ENCODE measurements at places on chromosomes 11 and 22.

DNA sequence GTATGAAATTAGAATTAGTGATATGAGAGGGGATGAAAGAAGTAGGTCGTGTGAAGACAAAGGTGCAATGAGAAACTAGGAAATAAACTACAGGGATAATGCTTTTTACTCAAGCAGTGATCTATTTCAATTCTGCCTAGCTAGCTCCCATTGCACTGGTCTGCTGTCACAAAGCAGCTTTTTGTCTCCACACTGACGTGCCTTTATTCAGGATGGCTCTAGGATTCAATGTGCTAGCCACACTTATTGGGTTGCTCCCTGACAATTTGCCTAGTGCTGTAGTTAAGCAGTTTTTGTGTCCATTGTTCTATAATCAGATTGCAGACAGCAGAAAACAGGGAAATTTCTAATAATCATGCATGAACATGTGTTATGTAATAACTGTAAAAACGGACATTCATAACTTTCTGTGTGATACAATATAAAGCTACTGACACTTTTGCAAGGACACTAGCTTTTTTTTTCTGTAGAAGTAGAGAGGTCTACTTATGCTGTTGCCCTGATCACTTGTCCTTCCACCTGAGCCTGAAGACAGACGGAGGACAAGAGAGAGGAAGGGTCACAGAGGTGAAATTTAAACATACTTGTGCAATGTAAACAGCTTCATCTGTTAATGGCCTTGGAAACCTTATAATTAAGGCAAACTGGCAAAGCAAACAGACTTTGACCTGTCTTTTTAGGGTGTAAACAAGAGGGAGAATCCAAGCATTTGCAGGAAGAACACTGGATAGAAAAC lies 269.6 kb downstream of the LRRC4C start:
- no peak for DNase-seq

DNA sequence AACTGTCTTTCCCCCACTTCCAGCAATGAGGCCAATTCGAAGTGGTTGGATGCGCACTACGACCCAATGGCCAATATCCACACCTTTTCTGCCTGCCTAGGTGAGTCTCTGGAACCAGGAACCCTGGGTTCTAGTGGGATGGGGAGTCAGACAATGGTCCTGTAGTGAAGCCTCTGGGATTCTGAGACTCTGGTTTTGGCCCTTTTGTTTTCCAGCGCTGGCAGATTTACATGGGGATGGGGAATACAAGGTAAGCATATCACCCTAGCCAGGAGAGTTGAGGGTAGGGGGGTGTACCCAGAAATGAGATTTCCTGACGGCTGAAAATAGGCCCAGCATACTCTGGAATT lies 530 bp downstream of the BBS1 start:
- no peak for DNase-seq

GRCh38 chr22:46540874-46541273 lies 3.5 kb upstream of the CELSR1 start:
- DNase-seq, result no peak

- DNase-seq, result no peak
Observed at GRCh38 chr11:73597336-73597955, 466 bp downstream of the FAM168A start.

GRCh38 chr11:60378354-60378753 lies at the start of gene MS4A7:
MS4A7 (plus strand) TSS chr11:60378532; CDS start chr11:60383142, 4,610 bp downstream.
- no peak for DNase-seq

DNA sequence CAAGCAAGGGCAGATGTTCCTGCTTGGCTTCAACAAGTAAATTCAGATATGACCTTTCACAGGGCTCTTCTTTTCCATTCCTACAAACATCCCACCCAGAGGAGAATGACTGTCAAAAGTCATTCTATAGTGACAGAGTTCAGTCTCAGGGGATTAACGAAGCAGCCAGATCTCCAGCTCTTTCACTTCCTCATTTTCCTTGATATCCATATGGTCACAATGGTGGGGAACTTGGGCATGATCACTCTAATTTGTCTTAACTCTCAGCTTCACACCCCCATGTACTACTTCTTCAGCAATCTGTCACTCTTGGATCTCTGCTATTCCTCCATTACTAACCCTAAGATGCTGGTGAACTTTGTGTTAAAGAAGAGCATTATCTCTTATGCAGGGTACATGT lies 15.0 kb upstream of the OR8B8 start:
- no peak for DNase-seq

- DNase-seq, result no peak
Observed at GRCh38 chr11:76073724-76074123, 132.6 kb downstream of the WNT11 start.

DNA sequence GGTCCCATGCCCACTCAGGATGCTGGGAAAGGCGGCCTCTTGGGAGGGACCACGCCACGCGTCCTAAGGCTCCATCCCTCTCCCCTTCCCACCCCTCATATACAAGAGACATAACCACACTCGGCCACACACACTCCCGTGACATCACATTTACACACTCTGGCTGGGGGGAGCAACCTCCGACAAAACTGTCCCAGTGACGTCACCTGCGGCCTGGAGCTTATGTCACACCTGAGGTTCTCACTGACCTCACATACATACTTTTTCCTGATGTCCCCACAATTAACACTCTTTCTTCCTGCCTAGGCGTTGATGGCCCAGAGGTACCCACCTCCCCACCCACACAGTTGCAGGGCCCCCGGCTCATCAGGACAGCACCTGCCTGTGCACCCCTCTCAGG lies 1.9 kb downstream of the ELFN2 start:
- no peak for DNase-seq

GRCh38 chr11:72012897-72013721 lies 14.4 kb downstream of the IL18BP start:
- no peak for DNase-seq

GRCh38 chr11:33889821-33890378 lies 2.0 kb downstream of the LMO2 start:
- no peak for DNase-seq

- no peak for DNase-seq
Observed at GRCh38 chr22:26588729-26589366, 1.1 kb downstream of the TPST2 start.

GRCh38 chr22:43891360-43892182 lies at the start of gene PNPLA5:
PNPLA5 (minus strand) TSS chr22:43892013; CDS start chr22:43891880, 133 bp downstream.
- DNase-seq, result peak; percentile 31

DNA sequence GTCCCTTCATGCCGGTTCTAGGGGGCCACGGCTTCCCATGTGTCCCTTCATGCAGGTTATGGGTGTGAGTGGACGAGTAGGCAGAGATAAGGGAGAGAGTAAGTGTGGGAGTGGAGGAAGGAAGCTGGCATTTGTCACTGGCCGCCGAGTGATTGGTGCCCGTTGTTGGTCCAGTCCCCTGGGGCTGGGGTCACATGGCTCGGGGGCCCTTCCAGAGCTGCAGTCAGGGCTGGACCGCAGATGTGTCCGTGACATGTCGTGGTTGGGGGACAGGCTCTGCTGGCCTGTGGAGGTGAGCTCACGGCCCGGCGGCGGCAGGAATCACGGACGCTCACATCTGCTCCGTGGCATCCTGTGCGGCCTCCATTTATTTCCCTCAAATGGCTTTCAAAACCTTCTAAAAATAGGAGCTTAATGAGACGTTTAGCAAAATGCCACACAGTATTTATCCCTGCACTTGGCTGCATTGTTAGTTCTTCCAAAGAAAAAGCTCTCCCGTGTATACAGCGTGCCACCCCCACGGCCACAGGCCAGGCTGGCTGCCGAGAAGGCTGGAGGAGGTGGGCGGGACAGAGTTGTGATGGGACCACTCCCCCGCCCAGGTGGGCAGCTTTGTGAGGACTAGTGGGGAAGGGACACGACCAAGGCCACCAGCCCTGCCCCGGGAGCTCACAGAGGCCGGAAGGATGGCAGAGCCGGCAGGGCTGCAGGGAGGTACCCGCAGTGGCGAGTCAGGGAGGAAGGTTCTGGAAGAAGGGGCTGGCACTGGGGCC lies 386.7 kb downstream of the TBC1D22A start:
- DNase-seq, result no peak

DNA sequence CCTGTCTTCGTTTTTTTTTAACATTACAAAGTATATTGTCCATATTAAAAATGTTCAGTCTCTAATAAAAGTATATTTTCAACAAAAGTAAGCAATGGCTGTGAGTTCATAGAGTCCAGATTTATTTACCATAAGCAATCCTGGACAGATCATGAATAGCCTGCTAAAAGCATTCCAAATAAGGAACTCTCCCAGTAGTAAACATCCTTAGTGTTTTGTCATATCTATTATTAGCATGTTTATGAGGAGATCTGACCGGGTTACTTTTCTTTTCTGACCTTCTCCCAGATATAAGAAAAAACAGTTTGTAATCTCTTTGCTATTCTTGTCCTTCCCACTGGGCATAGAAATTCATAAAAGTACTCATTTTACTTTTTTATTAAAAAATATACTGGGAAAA lies 403.9 kb upstream of the ANO3 start:
- no peak for DNase-seq

DNA sequence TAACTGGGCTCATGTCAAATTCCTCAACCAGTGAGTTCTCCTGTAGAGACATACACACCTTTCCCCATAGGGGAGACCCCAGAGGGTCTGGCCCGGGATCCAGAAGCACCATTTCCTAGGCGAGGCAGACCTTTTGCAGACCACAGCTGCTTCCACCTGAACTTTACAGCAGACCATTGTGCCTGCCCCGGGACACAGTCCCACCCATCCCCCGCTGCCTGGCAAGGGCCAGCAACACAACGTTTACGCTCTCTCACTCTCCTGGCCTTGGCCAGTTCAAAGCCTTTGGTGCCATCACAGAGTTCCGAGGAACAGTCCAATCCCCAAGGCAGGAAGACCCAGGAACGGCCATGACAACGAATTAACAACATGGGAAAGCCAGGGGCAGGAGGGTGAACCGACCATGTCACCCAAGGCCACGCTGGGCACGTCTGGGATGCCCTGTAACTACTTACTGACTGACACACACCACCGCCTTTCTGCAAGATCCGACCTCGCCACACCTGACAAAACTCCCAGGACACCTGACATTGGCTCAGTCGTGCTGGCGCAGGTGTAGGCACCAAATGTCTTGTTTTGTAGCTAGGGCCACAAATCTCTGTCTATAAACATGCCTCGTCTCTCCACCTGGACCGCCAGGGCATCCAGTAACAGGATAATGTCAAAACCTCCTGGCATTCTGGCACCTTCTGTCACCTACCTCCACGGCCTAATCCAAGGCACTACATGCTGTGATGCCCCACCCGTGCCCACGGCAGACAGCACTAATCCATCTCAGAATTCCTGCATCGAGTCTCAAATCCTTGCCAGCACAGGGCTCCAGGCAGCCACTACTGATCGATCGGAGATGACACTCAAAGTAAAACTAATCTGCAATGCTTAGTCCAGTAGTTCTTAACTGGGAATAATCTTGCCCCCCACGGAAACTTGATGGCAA lies 51.3 kb downstream of the MYH9 start:
- no peak for DNase-seq

GRCh38 chr22:25888399-25889054 lies 146.5 kb downstream of the MYO18B start:
- DNase-seq, result no peak

DNA sequence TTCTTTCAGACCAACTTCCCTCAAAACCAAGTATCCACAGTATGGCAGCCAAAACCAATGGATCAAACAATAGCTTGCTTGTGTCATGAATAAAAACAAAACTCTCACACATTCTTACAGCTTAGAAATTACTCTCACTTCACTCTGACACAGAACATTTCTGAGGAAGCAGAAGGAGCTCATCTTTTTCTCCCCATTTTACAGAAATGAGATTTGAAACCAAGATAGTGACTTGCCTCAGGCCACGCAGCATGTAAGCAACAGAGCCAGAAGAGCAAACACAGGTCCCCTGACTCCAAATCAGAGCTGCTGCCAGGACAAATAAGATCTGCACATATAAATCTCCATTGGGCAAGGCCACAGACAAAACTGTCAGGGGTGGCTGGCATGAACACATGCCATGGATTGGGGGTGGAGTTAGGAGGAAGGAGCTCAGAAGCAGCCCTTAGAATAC lies 64.8 kb downstream of the RAB30 start:
- DNase-seq, result no peak

DNA sequence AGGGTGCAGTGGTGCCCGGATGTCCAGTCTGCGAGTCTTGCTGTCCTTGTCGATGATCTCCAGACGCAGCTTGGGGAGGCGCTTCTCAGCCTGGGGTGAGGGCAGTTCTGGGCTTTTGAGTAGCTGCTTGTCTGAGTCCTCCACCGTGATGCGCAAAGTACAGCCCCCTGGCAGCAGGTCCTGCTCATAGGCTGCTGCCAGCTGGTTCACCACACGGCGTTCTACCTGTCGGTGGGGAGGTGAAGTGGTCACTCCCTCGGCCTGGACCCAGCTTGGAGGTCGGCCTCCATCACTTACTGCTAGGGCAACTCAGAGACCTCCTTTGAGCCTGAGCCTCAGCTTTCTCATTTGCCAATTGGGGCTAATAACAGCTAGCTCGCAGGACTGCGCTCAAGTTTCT lies 49.4 kb upstream of the PHOX2A start:
- DNase-seq, result no peak

GRCh38 chr11:94017446-94017845 lies 3.7 kb upstream of the HEPHL1 start:
- no peak for DNase-seq

DNA sequence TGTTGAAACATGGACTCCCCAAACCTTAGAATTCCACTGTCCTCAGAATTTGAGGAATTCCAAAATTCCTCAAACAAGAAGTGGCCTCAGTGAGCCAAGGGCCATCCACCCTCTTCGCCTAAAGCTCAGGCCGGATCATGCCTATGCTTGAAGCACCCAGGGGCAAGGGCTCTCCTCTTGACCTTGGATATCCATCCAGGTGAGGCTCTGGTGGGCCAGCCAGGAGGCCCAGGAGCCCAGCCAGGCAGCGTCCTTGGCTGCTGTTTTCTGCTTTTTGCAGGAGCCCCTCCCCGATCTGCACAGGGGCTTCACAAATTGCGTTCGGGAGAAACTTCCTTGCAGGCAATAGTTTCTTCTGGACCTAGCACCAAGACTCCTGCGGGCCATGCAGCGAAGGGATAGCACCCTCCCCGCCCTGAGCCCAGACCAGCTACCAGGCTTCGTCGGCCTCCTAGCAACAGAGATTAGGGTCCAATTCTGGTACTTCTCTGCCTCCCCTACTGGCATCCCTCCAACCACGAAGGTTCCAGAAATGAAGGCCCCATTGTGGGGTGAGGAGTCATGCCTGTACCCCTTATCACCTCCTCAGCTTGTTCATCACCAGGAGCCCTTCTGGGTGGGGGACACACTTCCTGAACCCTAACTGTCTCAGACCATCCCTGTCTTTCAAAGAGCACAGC lies 2.0 kb downstream of the PHLDA2 start:
- no peak for DNase-seq

All from activated naive CD4-positive, alpha-beta T cell treated with anti-CD3 and anti-CD28 coated beads, Interleukin-2, amount 50 U/mL, for 16 hours (primary cell).